ENCODE measurements at places on chromosomes 2 and 18. TPM values are rescaled to one million over a fixed set of nuclear protein-coding genes. Genes with fewer than 3 reads are reported as not detected.

DNA sequence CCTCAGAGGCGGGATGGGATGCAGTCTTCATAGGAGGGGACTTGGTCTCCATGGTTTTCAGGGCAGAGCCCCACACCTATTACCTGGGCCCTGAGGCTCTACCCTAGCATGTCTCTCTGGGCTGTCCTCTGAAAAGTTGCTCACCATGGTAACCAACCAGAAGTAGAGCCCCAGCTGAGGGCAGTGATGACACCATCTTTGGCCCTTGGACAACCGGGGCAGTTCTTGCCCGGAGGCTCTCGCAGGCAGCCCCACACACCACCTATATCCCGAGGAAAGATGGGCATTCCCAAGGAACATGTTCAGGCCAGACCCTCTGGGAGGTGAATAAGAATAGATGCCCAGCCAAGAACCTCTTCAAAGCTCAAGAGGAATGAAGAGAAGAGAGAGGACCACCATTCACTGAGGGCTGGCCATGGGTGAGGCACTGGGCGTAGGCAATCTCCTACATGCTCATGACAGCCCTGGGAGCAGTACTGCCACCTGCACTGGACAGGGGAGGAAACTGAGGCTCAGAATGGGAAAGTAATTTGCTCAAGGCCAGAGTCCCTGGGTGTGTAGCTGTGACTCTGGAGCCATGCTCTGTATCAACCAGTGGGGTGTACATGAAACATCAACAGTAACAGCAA is 72.5 kb downstream of the HS1BP3 start:
- no peaks in the 10 kb centered on the region for H3K4me1 ChIP-seq
- no peaks in the 10 kb centered on the region for H3K36me3 ChIP-seq
- DNase-seq = no peak
- no peaks in the 10 kb centered on the region for H3K27me3 ChIP-seq
- H3K4me3 ChIP-seq = no peak overlapping the region

GRCh38 chr2:68548396-68548795 is 81.0 kb downstream of the APLF start:
- no peak overlapping the region for H3K27ac ChIP-seq
- no peak overlapping the region for H3K4me3 ChIP-seq

IL37 gene
- total RNA-seq = not detected

TRIM43 gene
- total RNA-seq = not detected

DNA sequence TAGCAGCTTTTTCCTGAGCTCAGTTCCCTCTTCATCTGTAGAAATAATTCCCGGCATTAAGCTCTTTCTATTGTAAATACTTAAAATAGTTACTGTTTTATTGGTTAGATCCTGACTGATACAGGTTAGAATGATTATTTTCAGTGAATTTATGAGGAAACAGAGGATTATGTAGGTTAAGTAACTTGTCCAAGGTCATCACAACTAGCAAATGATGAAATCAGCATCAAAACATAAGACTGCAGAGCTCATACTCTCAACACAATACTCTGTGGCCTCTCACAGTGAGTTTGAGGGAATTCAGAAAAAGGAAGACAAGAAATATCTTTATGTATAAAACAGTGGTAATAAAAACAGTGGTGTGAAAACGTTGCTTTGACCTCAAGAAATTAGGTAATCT is 113.2 kb upstream of the DLX2 start:
- DNase-seq = no peak
- H3K27me3 ChIP-seq = no peaks in the 10 kb centered on the region
- no peak overlapping the region for H3K4me3 ChIP-seq
- no peak overlapping the region for H3K27ac ChIP-seq

ATP6V1C2 gene
- 1.4 TPM for total RNA-seq

All from colonic mucosa (tissue), 4 donors.